Left cardiac atrium (tissue), 4 donors: ENCODE measurements at places on chromosomes 3 and 15. TPM values are rescaled to one million over a fixed set of nuclear protein-coding genes. Genes with fewer than 3 reads are reported as not detected.

- DNase-seq = no peak
Observed at GRCh38 chr3:52688266-52688665, 2.4 kb downstream of the GNL3 start.

DNA sequence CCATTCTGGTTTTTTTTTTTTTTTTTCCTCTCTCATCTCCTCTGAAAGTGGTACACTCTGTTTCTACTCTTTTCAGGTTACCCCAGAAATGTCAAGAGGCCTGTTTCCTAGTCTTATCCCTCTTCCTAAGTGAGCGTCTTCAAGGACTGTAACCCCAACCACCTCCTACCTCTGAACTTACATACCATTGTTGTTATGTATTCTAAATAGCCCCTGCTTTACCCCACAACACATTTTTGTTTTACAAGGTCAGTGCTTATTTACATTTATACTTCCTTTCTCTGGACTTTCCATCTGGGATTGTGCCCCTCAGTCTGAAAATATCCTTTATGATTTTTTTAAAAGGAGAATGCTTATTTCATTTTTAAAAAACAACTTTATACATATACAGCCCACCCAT, 38.8 kb downstream of the PTH1R start:
- DNase-seq = no peak

DNA sequence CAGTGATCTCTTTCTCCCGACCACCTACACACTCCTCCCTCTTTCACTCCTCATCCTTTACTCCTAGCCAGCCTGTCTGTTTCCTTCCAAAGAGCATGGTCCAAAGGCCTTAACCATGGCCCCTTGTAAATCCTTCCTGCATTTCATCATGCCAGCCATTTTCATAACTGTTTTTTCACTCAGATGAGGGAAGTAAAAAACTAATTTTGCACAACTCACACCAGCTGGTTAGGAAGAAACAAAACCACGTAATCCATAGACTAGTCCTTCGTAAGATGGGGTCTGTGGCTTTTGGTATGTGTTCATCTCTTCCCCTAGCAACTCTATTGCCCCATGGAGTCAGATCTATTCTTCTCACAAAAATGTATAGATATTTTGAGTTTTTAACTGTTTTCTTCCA, 187.8 kb downstream of the SHOX2 start:
- DNase-seq = no peak

- DNase-seq = no peak
Observed at GRCh38 chr3:54034971-54035370, 87.4 kb upstream of the CACNA2D3 start.

DNA sequence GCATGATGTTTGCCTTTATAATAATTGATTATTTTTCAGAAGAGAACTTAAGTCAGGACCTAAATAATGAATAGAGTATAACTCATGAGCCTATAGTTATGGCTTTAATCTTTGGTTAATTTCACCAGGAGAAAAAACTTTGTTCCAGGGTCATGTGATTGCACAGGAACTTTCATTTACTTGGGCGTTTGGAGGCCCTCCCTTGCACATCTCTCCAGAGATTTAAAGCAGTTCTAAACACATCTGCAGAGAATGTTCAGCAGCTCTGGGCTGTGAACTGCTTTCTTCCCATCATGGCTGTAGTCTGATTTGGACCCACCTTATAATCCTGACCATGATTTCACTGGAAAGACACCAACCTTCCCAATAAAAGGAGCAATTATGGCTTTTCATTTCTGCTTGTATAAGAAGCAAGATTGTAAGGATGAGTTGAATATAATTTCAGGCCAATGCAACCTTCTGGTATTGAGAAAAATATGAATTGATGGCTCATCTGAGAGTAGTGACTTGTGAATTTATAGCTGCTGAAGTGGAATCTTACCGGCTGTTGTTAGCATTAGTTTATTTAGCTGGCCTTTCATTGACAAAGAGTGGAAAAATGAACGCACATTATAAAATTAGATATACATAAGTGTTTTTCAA, 80.9 kb upstream of the PRTG start:
- no peak for DNase-seq

DNA sequence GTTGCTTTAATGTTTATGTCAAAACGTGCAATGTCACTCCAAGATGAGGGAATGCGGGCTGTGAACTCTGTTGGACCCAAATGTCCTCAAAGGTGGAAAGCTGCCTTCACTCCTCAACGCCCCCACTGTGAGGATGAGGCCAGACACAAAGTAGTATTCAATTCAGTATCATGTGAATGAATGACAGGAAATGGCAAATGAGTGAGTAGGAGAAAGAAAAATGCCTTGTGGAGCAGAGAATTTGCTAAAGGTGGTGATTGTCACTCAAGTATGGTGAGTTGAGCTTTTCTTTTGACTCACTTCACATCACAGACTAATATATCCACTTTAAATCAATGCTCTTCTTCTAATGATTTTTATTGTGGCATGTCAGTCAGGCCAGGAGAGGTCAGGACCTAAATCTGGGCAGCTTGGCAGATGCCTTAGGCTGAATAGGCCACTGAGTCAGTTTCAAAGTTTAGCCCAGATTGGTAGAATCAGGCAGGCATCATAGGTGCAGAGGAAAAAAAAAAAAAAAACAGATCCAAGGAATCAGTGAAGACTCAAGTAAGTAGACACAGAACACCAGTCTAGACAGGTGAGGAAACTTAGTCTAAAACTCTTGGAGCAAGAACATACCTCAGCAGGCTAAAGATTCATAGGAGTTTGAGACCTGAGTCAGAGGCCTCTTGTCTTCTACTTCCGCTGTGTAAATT, 71.0 kb upstream of the ZBED2 start:
- DNase-seq = no peak

GRCh38 chr3:165491487-165491886, 295.3 kb upstream of the SLITRK3 start:
- no peak for DNase-seq

- no peak for DNase-seq
Observed at GRCh38 chr15:95192923-95193322, 961.6 kb downstream of the MCTP2 start.

GRCh38 chr3:122265957-122266356, 59.1 kb upstream of the CSTA start:
- DNase-seq = no peak

- DNase-seq = no peak
Observed at GRCh38 chr3:162569314-162569713, 1072.7 kb downstream of the OTOL1 start.

- DNase-seq = peak; percentile 48
Observed at GRCh38 chr3:142904639-142905436, 16.0 kb upstream of the PCOLCE2 start.

DNA sequence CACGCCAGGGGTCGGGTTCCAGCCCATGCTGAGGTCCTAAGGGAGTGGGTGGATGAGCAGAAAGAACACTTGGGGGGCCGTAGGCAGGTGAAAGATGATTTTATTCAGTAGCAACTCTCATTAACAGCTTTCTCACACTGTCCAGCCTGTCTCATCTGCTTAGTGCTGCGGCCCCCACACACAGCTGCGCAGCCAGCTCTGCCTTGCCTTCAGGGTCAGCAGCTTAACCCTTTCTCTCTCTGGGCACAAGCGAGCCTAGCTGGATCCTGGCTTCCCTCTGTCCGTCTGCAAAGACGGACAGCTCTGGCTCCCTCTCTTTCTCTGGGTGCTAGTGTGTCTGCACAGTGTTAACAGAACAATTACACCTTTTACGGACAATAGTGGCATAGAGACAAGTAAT, 21.3 kb downstream of the NPAP1 start:
- DNase-seq = no peak

DNA sequence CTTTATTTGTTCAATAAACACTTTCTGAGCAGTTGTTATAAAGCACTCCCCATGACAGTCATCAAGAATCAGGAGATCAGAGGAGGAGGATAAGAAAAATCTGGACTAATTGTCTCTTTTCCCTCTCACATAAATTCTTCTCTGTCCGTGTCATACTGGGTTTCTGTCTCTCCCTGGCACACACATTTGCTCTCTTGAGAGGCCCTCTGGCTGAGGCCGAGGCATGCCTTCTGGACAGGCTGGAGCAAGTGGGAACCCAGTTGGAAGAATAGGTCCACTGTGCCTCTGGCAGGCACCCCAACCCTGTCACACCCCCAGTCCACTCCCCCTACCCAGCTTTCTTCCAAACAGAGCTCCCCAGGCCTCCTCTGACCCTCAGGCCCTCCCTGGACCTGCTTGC, 315.8 kb downstream of the UACA start:
- DNase-seq = no peak

- DNase-seq = no peak
Observed at GRCh38 chr15:59491062-59491461, 53.1 kb downstream of the FAM81A start.

- no peak for DNase-seq
Observed at GRCh38 chr3:164465172-164465571, 613.1 kb downstream of the SI start.

DNA sequence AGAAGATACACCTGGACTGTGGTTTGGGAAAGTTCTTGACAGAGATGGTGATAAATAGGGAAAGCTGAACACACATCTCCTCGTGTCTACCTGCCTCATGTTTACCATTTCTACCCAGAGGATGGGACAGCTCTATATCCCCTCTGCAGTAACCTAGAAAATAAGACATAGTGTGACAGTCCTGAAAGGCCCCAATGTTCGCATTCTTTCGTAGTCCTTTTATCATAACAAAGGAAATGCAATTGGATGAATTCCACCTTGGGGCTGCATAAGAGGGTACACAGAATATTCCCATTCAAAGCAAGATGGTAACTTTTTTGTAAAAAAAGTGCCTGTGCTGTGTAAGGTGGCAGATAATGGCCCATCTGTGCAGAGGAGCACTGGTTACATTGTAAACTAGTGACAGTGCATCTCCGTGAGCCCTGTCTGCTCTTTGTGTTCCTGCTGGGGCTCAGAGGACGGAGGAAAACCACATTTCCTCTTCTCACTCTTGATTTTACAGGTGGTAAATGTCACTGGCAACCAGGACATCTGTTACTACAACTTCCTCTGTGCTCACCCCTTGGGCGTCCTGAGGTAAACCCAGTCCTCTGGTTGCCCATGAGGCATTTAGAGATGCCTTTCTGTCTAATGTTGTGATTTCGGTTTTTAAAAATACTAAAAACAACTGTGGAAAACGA, 74.3 kb downstream of the SIDT1 start:
- no peak for DNase-seq

- DNase-seq = no peak
Observed at GRCh38 chr15:31362886-31363285, 36.3 kb downstream of the KLF13 start.

DNA sequence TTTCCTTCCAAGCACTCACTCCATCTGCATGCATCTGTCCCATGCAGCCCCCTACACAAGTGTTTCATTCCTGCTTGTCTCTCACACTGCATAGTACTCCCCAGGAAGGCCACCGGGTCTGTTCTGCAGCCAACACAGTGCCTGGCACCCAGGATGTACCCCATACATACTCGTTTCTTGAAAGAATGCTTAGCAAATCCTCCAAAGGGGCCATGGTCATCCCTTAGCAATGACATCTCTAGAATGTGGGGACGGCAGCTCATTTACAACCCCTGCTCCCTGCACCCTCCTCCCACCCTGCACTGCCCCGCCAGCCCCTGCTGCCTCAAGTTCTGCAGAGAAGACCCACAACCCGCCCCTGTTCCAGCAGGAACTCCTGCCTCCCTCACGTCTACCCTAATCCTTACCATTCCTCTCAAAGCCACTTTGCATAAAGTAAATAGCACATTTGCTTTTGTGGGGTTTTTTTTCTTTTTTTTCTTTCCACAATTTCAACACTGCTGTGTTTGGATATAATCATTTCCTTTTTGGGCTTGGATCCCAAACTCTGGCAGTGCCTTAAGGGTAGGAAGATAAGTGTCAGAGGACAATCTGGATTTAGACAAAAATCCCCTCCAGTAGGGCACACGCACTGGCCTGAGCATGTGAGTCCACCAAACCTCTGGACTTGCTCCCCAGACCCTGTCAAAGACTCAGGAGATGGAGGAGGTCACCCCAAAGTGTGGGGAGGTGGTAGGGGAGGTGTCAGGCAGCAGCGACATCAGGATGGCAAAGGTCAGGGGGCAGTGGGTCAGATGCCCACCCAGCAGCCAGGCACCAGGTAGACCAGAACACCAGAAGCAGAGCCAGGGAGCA, 68.4 kb downstream of the MEGF11 start:
- no peak for DNase-seq

- DNase-seq = no peak
Observed at GRCh38 chr3:53150247-53151085, 10.5 kb upstream of the PRKCD start.

- DNase-seq = no peak
Observed at GRCh38 chr3:143329567-143330211, 210.1 kb downstream of the CHST2 start.

DNA sequence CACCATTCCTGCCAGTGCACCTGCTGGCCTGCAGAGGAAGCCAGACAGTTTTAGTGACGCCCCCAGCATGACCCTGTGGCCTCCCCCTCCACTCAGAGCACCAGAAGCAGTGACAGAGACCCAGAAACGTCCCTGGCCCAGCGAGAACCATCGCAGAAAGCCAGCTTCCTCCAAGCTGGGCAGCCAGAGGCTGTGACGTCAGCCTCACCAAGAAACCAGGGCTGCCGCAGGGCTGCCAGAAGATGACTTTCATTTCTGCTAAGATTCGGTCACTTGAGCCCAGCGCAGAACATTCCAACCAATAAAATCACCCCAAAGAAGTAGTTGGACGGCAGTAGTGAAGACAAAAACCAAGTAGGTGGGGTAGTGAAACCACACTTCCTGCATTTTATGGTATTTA, 29.6 kb upstream of the RPL32 start:
- peak; percentile 73 for DNase-seq

- no peak for DNase-seq
Observed at GRCh38 chr3:29582273-29582672, 301.4 kb downstream of the RBMS3 start.

DNA sequence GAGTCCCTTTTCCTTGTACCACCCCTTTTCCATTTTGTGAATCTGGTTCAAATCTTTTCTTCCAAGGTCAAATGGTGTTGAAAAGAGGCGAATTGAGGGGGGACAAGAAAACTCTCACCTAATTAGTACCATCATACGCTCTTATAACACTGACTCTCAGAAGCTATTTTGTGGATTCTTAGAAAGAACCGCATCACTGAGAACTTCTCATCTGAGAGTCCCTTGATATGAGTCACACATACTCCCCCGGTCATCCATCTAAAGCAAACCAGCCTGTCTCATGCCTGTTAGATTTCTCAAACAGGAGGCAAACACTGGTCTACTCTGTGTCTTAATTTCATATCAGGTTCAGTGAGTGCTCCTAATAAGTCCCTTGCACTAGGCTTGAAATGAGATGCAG, 76.5 kb upstream of the SPRED1 start:
- no peak for DNase-seq

- no peak for DNase-seq
Observed at GRCh38 chr3:122219242-122219872, 35.9 kb downstream of the CASR start.

PTH1R gene
- 5.4 TPM for total RNA-seq

OSTN gene
- total RNA-seq = 0.27 TPM

GPR160 gene
- total RNA-seq = 1.3 TPM

ATP13A5 gene
- total RNA-seq = not detected

SLC2A2 gene
- not detected for total RNA-seq

VILL gene
- 6.2 TPM for total RNA-seq

CRYBG3 gene
- 18.3 TPM for total RNA-seq

UQCRC1 gene
- total RNA-seq = 583 TPM

RBM5 gene
- total RNA-seq = 66.6 TPM

GCSAM gene
- 0.35 TPM for total RNA-seq

PLCB2 gene
- 8.4 TPM for total RNA-seq
